ENCODE measurements at places on chromosomes 6 and 20.

- peak; percentile 56 for DNase-seq
Observed at GRCh38 chr6:163956571-163957407, 542.3 kb downstream of the QKI start.

GRCh38 chr20:4901031-4901818 is 100.1 kb downstream of the SLC23A2 start:
- no peak for DNase-seq

DNA sequence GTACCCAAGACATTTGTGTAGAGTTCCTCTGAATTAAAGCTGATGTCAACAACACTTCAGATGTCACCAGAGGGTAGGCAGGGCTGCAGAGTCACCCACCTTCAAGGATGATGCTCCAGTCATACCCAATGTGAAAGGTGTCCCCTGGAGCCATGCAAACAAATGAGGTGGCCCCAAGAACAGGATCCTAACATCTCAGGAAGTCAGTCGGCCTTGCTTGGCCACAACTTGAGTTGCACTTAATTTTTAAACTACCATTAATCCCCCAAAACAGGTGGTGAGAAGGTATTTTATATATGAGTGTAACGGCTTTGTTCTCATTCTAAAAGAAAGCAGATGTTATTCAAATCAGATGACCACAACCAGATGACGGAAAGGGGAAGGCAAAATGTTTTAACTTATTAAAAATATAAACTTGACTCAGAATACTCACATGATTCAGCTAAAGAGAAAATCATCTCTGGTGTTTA is 21.1 kb upstream of the SERPINB1 start:
- DNase-seq = peak; percentile 65

DNA sequence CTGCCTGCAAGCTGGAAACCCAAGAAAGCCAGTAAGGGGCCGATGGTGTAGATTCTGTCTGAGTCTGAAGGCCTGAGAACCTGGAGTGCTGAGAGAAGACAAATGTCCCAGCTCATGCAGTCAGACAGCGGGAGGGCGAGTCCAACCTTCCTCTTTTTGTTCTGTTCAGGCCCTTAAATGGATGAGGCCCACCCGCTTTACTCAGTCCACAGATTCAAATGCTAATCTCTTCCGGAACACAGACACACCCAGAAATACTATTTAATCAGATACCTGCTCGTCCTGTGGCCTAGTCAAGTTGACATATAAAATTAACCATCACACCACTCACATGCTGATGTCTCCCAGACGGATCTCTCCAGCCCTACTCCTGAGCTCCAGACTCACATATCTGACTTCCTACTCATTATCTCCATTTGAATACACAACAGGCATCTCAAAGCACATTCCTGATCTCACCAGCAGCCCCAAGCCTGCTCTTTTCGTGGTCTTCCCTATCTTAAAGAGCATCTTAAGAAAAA is 26.7 kb upstream of the SRC start:
- DNase-seq = no peak

GRCh38 chr6:132209351-132209750 is 191.9 kb downstream of the MOXD1 start:
- no peak for DNase-seq

DNA sequence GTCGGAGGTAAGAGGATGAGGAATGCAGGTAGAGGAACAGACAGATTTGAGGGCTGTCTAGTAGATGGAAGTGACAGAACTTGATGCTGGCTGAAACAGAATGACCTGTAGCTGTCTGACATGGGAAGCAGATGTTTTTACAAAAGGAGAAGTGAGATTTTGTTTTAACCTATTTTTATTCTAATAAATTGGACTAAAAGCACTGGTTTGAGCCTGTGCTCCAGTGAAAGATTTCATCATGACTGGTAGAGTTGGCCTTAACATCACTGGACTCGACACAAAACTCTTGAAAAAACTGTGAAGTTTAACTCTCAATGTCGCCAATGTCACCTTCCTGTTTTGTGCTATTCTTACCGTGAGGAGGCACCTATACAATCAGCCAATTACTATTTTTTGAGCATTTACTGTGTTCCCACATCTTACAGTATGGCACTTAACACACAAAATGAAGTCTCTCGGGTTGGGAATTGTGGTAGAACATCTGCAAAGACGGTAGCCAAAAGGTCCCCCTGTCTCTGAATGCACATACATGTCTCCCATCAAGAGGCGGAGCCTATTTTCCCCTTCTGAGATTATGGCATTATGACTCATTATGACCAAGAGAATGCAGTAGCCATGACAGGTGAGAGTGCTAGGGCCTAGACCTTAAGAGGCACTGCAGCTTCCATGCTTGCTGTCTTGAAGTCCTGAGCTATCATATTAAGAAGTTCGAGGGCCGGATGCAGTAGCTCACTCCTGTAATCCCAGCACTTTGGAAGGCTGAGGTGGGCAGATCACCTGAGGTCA is 93.2 kb downstream of the FOXF2 start:
- DNase-seq = no peak

DNA sequence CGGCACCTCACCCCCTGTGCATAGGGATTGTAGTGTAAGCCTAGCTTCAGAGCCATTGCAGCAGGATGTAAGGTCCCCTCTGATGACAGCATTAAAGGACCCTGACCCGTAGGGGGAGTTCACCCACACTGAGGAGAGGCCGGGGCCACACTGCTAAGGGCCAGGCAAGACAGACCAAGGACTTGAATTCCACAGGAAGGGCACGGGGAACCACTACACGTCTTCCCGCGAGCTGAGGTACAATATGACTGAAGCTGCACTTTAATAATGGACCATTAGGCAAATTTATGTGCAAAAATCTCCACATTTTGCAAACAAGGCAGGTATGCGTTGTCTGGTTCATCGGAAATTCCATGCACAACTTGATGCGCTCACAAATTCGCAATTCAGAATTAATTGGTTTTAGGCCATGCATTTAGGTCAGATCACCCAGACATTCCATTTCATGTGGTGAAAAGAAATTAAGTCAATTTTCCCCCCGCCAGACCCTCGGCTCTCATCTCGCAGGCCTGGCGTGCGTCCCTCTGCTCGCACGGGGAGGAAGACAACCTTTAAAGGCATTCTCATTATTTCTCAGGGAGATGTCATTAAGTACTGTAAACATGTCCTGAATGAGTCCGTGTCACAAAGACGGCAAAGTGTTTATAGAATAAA is 111.8 kb downstream of the FOXA2 start:
- DNase-seq = no peak

DNA sequence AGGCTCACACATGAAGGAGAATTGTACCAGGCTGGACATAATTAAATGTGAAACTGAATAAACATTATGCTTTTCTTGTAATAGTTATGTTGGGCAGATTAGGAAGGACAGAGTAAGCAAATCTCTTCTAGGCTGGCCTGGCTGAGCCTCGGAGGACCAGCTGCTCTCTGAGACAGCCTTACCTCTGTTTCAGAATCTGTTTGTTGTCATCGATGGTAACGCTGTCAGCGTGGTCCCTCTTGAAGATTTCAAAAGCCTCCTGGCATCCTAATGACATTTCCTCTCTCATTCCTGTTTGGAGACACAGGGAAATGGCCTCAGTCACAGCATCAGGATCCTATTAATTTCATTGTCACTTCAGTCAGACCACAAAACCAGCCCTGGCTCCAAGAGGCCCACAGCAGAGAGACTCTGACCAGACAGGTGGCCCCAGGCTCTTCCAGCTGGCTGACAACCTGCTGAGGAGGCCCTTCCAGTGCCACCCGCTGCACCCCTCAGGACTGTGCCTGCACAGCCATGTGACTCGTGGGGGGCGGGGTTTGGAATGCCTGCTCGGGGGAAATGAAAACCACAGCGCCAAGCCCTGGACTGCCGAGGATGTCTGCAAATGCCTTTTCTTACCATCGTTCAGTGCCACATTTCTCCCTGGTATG is 108.5 kb upstream of the KCNK16 start:
- no peak for DNase-seq

DNA sequence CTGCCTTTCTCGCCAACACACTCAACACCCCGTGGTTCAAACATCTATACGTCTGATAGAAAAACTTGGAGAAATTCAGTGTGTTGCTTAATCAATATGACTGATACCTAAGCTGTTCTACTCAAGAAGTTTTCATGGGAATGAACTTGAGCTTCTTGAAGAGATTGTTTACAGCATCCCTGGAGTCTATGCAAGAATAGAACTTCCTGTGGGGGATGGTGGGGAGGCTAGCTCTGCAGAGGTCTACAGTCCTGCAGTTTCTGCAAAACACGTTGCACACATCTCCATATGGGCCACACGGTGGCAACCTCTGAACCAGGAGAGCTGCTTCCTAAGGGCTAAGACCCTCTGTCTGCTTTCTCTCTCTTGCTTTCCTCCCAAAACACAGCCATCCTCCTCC is 32.7 kb upstream of the FANCE start:
- no peak for DNase-seq

DNA sequence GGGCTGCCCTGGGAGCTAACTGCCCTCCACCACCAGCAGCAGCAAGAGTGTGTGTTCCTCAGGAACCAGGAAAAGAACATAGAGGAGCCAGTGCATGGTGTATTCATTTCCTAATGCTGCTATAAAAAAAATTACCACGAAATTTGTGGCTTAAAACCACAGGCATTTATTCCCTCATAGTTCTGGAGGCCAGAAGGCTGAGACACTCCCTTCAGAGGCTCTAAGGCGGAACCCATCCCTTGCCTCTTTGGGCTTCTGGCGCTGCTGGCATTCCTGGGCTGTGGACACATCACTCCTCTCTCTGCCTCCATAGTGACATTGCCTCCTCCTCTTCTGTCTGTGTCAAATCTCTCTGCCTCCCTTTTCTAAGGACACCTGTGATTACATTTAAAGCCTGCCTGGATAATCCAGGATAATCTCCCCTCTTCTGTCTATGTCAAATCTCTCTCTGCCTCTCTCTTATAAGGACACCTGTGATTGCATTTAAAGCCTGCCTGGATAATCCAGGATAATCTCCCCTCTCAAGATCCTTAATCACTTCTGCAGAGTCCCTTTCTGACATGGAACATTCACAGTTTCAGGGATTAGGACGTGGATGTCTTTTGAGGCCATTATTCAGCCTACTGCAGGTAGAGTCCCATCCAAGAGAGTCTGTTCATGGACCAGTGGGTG is 54.7 kb downstream of the NDUFAF5 start:
- no peak for DNase-seq

- DNase-seq = no peak
Observed at GRCh38 chr6:20426177-20427082, 24.8 kb downstream of the E2F3 start.

DNA sequence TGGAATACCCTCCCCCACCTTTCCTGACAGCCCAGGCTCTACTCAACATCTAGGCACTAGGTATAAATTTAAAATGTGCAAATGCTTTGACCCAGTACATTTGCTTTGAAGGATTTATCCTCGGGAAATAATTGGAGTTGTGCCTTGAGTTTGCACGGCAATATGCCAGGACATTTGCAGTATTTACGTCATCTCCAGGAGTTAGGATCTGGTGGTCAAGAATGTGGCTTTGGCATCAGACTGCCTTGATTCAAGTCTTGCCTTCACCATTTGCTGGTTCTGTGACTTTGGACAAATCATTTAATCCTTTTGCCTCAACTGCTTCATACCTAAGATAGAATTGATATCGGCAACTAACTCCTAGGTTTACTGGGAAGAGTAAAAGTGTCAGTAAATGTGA is 169.6 kb downstream of the PLCB1 start:
- DNase-seq = no peak

GRCh38 chr6:127302728-127303660 is 36.3 kb downstream of the RNF146 start:
- DNase-seq = peak; percentile 71

GRCh38 chr6:170152989-170153388 is 137.9 kb downstream of the DLL1 start:
- DNase-seq = no peak

GRCh38 chr20:21378259-21378658 is 19.1 kb downstream of the NKX2-4 start:
- DNase-seq = no peak

DNA sequence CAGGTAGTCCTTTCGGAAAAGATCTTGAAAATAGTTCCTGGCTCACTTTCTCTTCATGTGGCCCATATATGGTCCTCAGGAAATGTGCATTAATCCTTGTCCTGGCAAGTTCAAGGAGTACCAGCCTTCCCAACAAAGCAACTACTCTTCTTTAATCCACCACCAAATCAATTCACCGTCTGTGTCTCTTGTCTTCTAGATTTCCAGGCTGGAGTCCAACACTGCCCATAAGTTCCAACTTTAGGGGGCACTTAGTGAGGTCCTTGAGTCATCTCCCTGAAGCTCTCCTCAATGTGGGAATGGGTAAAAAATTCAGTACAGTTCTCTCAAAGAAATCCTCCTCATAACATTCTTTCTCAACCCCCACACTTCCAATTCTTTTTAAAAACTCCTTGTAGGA is 6.9 kb upstream of the DAAM2 start:
- no peak for DNase-seq

- no peak for DNase-seq
Observed at GRCh38 chr20:49029203-49029602, 16.9 kb upstream of the CSE1L start.

GRCh38 chr6:133917781-133918180 is 28.9 kb downstream of the TCF21 start:
- no peak for DNase-seq

- DNase-seq = no peak
Observed at GRCh38 chr6:28357036-28357435, 7.3 kb downstream of the ZKSCAN3 start.

GRCh38 chr20:54356801-54357200 is 118.6 kb upstream of the DOK5 start:
- no peak for DNase-seq

GRCh38 chr6:155544677-155545076 is 89.0 kb upstream of the NOX3 start:
- no peak for DNase-seq

DNA sequence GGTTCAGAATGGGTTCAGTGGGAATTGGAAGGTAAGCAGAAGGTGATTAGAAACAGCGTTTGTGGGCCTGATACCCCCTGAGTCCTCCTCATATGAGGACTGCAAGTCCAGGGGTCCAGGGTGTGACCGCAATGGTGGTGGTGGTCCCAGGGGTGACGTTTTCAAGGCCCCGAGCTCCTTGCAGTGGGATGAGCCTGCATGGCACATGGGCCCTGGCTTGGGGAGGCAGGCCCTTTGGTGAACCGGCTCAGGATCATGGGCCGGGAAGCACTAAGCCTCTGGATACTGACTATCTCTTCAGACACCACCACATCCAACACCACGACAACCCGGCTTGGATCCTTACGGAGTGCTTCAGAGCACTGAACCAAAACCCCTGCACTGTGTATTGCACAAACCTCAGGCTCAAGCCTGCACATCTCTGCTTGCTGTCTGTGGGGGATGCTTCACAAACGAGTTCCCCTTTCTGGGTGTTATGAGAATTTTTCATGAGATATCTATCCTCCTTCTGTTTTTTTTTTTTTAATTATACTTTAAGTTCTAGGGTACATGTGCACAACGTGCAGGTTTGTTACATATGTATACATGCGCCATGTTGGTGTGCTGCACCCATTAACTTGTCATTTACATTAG is 67.9 kb downstream of the STK35 start:
- DNase-seq = no peak

GRCh38 chr6:136468711-136469110 is 81.5 kb downstream of the MAP7 start:
- no peak for DNase-seq

DNA sequence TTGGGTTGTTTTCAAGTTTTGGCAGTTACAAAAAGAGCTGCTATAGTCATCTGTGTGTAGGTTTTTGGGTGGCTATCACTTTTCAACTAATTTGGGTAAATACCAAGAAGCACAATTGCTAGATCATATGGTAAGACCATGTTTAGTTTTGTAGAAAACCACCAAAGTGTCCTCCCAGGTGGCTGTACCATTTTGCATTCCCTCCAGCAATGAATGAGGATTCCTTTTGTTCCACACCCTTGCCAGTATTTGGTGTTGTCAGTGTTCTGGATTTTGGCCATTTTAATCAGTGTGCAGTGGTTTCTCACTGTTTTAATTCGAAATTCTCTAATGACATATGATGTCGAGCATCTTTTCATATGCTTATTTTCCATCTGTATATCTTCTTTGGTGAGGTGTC is 457.5 kb upstream of the ARID1B start:
- DNase-seq = no peak
